Breast epithelium (tissue), 4 donors: ENCODE measurements at places on chromosomes 3 and 15.

GRCh38 chr15:90790561-90790960 lies 73.4 kb downstream of the BLM start:
- H3K27ac ChIP-seq = no peak overlapping the region
- H3K4me3 ChIP-seq = no peak overlapping the region
- no peaks in the 10 kb centered on the region for H3K4me1 ChIP-seq
- DNase-seq = no peak
- H3K27me3 ChIP-seq = no peaks in the 10 kb centered on the region

DNA sequence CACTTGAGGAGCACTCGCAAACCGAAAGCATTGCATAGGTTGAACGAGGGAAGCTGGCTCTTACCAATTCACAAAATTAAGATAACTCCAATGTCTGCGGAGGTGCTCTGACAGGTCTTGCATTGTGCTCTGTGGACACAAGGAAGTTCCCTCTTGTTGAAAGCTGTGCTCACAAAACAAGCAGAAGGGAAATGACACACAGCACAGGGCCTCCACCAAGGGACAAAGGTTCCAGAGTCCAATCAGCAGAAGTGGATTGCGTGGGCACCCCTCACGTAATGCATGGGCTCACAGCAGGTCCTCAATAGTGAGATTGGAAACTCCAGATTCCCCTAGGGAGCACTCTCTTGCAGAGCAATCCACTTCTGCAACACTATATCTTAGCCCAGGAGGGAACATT lies 89.9 kb downstream of the ATP10A start:
- no peaks in the 10 kb centered on the region for H3K27me3 ChIP-seq
- H3K4me3 ChIP-seq = no peak overlapping the region
- H3K4me1 ChIP-seq = no peaks in the 10 kb centered on the region

DNA sequence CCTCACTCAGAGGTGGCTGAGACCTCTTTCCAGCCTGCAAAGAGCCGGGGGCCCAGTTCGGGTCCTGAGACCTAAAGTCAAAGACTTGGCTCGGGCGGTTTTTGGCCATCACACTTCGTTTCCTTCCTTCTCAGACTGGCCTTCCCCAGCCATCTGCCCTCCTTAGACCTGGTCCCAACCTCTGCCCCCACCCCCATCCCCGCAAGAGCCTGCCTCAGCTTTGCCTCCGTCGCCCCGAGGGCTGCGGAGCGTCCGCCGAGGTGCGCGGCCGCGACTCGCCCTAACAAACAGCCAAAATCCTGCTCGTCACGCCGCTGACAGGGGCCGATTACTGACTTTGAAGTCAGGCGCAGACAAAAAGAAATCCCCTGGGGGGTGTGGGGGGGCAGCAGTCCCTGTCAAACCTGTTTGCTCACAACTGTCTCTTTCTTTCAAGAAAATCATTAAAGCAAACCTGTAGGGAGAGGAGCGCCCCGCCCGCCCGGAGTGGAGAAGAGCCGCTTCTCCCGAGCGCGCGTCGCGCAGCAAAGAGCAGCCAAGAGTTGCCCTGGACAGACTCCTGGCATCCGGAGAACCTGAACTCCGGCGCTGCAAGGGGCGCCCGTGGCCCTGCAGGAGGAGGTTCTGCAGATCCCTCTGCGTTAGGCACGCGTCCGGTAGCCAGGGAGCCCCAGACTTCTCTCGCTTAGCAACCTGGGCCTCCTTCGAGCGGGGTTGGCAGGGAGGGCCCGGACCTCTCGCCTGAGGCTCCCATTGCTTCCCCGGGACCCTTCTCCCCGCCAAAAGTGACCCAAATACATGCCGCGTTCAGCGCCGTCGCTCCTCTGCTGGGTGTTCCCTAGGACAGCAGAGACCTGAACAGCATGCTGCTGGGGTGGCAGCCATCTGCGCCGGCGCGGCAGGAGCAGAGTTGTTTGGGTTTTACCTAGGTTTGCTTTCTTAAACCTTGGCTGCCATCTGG lies 4.5 kb downstream of the SOX14 start:
- H3K27me3 ChIP-seq = peaks cover 91% of the 10 kb centered on the region
- DNase-seq = no peak
- H3K4me3 ChIP-seq = peak overlapping the region; percentile 37
- no peaks in the 10 kb centered on the region for H3K36me3 ChIP-seq
- no peak overlapping the region for H3K27ac ChIP-seq
- H3K4me1 ChIP-seq = no peaks in the 10 kb centered on the region

- peak; percentile 91 for DNase-seq
- no peaks in the 10 kb centered on the region for H3K36me3 ChIP-seq
- H3K27me3 ChIP-seq = no peaks in the 10 kb centered on the region
- peak overlapping the region; percentile 53 for H3K27ac ChIP-seq
- no peak overlapping the region for H3K4me3 ChIP-seq
- no peaks in the 10 kb centered on the region for H3K4me1 ChIP-seq
Observed at GRCh38 chr3:192879346-192880031, 38.2 kb downstream of the MB21D2 start.

DNA sequence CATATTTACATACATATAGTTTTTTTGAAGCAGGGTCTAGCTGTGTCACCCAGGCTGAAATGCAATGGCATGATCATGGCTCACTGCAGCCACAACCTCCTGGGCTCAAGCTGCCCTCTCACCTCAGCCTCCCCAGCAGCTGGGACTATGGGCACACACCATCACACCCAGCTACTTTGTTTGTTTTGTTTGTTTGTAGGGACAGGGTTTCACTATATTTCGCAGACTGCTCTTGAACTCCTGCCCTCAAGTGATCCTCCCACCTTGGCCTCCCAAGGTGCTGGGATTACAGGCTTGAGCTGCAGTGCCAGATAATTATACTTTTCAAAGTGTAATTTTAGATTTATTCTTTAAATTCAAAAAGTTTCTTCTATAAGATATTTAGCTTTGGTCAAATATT lies 10.2 kb downstream of the GTF2A2 start:
- H3K4me1 ChIP-seq = no peaks in the 10 kb centered on the region
- no peak for DNase-seq
- H3K27ac ChIP-seq = no peak overlapping the region
- no peaks in the 10 kb centered on the region for H3K27me3 ChIP-seq

DNA sequence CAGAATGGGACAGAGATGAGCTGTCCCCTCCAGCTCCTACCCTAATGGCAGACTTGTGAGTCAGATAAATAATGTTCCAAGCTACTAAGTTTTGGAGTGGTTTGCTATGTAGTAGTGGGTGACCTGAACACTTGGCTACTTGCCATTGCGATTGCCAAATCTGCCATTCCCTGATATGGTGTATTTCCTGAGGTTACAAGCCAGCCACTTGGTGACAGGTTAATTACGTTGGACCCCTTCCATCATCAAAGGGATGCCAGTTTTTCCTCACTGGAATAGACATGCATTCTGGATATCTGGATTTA lies 33.6 kb downstream of the MORF4L1 start:
- no peaks in the 10 kb centered on the region for H3K4me1 ChIP-seq
- H3K27me3 ChIP-seq = no peaks in the 10 kb centered on the region
- H3K4me3 ChIP-seq = no peak overlapping the region
- H3K36me3 ChIP-seq = no peaks in the 10 kb centered on the region

DNA sequence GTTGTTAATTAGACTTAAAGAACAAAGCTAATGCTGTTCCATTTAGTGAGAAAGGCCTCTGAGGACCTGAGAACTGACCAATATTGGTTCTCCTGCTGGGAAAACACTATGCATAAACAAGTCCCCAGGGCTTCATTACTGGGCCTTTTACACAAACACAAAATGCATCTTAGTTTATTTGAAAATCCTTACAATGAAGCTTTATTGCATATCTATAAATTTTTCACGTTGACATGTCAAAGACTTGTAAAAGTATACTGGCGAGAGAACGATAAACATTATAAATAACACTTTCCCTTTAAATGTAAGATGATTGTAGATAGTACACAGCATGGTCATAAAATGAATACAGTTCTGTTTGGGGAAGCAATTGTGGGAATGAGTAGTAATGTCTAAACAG lies 151.7 kb downstream of the ROBO2 start:
- no peak overlapping the region for H3K27ac ChIP-seq
- DNase-seq = no peak
- H3K4me1 ChIP-seq = no peaks in the 10 kb centered on the region
- no peak overlapping the region for H3K4me3 ChIP-seq
- no peaks in the 10 kb centered on the region for H3K27me3 ChIP-seq
- no peaks in the 10 kb centered on the region for H3K36me3 ChIP-seq

DNA sequence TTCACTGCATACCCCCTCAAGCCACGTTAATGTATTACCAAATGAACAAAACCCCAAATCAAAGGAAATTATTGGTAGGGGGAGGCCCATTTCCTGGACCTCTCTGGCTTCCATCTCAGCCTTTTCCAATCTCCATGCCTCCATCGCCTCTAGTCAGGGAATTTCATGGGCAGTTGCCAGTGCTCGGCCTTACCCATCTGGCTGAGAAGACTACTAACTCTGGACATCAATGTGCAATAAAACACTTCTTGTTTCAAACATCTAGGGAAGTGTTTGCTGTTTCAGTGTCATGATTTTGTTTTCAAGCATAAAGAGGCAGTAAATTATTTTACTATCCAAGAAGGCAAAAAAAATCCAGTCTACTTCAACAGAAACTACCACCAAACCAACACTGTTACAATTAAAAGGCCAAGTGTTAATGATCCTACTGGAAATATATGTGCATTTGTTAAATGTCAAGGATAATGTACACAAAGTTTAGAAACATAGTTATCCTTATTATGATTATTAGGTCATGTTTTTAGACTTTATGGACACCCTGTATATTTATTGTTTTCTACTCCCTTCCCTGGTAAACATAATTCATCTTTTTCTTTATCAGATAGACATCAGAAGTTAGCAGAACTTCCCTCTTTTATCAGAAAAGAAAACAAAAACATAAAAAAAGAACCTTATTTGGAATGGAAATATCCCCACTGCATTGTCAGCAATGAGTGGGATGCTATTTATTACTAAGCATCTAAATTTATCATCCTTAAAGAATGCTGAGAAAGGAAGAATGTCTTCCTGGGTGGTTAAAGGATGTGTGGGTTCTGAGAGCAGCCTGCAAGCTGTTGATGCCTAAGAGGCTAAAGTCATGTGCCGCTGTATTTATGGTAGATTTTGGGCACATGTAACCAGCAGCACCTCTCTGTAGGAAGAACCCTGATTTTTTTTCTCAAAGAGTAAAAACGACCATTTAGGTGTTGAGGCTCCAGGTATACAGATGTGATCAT lies 15.2 kb downstream of the LDHAL6B start:
- no peaks in the 10 kb centered on the region for H3K27me3 ChIP-seq
- H3K4me3 ChIP-seq = no peak overlapping the region
- DNase-seq = no peak

DNA sequence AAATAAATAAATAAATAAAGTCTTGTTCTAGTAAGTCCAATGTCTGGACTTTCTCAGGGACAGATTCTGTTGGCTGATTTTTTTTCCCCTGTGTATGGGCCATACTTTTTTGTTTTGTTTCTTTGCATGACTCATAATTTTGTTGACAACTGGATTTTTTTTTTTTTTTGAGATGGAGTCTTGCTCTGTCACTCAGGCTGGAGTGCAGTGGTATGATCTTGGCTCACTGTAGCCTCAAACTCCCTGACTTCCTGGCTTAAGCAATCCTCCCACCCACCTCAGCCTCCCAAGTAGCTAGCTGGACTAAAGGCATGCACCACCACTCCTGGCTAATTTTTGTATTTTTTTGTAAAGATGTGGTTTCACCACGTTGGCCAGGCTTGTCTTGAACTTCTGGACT lies 38.9 kb downstream of the TICRR start:
- no peak overlapping the region for H3K27ac ChIP-seq
- H3K36me3 ChIP-seq = no peaks in the 10 kb centered on the region
- H3K27me3 ChIP-seq = no peaks in the 10 kb centered on the region
- no peaks in the 10 kb centered on the region for H3K4me1 ChIP-seq
- no peak for DNase-seq
- H3K4me3 ChIP-seq = no peak overlapping the region

DNA sequence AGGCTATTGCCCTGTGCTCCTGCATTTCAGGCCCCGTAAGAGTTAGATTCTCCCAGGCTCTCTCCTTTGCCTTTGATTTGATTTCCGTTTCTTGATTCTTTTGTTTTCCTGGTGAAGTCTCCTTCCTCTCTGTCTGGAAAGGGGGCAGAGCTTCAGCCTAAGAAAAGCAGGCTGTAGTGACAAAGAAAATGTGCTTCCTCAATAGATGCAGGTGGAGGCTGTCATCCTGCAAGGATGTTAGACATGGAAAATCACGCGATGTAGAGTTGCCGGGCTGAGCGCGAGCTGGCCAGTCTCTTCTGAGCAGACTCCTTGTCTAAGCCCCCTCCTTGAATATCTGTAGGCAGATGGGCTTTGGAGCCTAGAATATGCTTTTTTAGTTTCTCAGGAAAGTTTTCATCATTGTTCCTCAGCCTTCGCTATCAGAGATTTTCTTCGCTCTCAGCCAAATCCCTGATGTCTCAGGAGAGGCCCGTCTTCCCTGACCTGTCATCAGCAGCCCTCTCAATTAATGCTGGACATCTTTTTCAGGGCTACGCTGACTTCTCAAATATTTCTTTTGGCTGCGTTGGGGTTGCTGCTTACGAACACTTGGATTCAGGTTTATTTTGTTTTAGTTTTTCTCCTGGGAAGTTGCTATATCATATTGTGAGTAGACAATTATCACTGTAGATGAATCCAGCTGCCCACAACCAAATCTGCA lies 163.6 kb downstream of the ITPR1 start:
- H3K27ac ChIP-seq = no peak overlapping the region
- no peak for DNase-seq
- no peaks in the 10 kb centered on the region for H3K36me3 ChIP-seq
- H3K27me3 ChIP-seq = no peaks in the 10 kb centered on the region
